ENCODE measurements at places on chromosomes 3 and 15.

GRCh38 chr3:146283781-146284445, 33.0 kb upstream of the PLSCR4 start:
- DNase-seq: no peak

- DNase-seq: no peak
Measured at GRCh38 chr15:48355377-48355776, 24.1 kb downstream of the DUT start.

DNA sequence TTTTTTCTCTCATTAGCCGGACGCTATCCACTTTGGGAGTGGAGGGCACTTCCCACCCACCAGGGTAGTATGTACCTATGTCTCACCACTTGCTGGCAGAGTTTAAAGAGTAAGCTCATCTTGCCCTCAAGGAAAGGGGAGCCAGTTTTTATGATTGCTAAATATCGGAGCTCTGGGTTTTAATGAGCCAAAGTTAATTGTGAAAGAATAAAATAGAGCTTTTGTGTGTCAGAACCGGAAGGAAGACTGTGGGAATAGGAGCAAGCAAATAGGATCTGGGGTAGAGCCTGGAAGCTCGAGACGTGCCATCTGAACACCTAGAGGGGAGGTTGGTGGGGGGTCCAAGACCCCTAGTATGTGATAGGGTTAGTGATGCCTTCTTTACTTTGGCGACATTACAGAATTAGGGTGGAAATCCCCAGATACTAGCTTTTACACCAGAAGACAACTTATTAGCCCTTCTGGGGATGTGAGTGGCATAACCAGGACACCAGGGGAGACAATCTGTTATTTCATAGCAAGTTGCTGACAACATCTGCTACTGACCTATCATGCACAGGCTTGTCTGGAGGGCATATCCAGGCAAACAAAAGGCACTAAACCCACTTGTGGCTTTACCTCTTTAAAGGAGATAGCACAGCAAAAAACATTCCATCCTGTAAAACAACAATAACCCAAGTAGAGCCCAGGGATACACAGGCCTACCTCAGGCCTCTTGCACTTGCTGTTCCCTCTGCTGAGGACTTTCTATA, 333.8 kb downstream of the ZNF621 start:
- no peak for DNase-seq

DNA sequence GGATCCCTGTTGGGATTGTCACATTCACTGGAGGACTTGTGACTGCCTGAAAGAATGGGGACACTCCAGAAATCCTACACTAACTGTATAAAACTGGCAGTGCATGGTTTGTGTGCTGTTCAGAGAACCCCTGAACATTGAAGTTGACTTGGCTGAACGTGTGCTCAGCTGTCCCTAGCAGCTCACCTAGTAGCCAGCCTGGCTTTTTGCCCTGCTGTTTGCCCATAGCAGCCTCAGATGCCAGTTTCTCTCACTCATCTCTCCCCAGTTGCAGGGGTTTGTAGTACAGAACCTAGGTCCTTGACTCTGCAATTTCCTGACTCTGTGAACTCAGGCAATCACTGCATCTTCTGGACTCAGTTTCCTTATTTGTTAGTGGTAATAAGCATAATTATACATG, 63.0 kb downstream of the KCNAB1 start:
- DNase-seq: no peak

DNA sequence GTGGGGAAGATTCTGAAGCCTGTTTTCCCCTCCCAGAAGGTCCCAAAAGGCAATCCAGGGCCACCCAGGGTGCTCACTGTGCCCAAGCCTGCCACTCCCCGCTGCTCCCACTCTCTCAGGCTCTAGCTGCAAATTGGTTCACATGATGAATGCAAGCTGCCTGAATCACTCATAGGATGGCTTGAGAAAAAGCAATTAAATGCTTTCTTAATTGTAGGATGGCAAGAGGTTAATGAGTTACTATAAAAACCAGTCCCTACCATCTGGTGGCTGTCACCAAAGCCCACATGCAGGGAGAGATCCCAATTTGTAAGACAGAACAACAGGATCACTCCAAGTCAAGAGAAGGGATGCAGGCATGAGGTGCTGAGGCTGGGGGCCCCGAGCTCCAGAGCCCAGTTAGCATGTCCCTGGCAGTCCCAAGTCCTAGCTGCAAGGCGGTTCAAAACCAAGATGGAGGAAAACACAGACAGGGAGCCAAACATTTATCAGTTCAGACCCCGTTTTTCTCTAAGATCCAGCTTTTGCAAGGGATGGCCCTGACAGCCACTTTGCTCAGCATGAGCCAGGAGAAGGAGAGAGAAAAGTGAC, 207.1 kb downstream of the UACA start:
- peak; percentile 30 for DNase-seq

DNA sequence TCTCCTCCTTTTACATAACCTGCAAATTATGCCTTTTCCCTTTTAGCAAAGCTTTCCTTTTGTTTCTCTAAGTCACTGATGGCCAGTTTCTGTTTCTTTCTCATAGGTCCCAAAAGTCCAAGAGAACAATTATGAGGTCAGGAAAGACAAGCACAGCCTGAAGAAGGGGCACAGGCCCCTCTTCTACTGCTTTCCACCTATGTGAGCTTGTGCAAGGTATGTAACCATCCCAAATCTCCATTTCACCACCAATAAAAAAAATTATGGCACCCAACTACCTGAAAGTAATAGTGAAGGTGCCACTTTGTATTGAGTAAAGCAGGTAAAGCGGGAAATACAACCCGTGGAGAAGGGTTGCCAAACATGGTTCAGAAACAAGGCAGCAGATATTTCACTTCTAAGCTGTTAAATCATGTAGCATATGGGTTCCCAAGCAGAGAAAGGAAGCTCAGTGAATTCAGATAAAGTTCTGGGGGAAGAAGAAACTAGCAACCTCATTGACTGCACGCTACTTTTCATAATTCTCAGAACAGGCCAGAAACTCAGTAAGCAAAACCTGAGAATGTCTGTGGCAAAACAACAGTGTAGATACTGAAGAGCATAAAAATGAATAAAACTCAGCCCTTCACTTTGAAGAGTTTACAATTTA, 4.2 kb downstream of the PLOD2 start:
- no peak for DNase-seq

DNA sequence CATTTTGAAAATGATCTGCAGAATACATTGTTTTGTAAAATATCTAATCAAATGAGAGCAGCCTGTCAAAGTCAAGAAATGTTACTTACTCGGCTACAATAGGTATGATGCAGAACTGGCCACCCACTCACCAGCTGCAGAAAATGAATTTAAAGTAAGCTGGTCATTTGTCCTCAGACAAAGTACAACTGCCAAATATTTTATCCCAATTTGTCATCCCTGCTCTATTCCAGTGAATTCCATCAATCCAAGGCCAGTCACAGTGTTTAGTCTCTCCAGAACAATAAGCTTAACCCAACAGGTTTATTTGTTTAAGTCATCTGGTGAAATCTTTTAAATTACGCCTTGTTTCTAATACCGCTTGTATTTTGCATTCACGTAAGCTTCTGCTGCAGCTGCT, 46.6 kb upstream of the TCF12 start:
- DNase-seq: no peak

DNA sequence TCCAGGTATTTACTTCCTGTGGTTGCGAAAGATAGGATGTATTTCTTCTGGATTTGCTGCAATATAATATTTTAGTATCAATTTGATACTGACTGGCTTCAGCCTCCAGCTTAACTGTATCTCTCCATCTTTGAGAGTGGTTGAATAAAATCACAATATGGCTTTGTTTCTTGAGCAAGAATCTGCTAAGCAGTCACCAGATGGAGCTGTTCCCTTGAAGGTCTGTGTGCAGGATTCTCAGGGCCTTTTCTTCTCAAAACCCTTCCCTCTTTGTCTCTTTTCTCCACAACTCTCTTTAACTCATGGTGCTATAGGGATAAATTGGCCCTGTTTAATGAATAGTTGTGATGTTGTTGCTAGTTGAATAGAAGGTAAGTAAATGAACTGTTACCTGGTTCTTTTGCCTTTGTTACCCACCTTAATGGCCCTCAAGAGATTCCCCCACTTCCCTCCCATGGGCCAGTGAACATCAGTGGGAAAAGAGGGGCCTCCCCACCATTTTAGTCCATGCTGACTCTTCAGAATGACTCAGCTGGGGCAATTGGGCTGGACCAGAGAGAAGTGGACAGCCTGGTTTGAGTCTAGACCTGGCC, 34.8 kb upstream of the RAB6B start:
- no peak for DNase-seq

DNA sequence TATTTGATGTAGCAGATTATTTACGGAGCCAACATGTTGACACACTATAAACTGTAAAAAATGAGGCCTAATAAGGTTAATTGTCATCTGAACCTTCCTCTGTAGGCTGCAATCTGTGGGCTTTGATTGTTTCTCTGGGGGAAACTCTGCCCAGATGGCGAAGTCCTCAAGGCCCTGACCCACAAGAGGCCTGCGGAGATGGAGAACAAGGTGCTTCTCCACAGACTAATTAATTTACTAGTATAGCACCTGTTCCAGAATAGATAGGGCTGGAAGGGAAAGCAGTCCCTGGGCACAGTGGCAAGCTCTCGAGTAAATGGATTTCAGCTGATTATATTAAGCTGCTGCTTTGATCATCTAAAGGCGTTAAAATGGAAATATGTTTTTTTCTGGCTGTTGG, 338.8 kb upstream of the DNAJC19 start:
- DNase-seq: no peak

DNA sequence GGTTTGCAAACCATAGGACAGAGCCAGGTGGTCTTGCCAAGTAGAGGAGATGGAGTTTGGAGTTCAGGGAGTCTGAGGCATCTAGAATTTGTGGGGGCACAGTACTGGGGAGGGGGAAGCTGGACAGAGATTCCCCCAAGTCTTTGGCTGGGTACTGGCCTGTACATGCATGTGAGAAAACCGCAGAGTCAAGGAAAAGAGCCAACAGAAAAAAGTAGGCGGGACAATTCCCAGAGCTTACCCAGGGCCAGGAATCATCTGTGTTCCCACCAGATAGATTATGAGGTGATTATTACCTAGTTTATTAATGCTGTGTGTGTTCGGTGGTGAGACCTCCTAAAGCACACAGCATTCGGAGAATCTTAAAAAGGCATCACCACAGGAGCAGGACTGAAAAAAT, 11.3 kb downstream of the LYSMD4 start:
- no peak for DNase-seq

DNA sequence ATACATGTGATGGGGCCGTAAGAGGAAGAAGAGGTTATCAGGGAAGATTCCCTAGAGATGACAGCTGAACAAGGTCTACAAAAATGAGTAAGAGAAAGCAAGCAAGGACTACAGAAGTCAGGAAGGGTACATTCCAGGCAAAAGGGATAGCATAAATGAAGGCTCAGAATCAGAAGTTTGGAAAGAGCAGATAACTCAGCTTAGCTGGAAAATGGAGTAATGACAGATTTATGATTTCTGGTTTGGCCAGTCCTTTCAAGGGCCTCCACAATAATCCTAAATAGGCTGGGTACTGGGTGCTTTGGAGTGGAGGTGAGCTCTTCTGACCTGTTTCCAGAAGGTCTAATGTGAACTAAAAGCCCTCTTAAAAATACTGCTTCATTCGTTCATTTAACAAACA, 110.7 kb downstream of the MYO5A start:
- no peak for DNase-seq

DNA sequence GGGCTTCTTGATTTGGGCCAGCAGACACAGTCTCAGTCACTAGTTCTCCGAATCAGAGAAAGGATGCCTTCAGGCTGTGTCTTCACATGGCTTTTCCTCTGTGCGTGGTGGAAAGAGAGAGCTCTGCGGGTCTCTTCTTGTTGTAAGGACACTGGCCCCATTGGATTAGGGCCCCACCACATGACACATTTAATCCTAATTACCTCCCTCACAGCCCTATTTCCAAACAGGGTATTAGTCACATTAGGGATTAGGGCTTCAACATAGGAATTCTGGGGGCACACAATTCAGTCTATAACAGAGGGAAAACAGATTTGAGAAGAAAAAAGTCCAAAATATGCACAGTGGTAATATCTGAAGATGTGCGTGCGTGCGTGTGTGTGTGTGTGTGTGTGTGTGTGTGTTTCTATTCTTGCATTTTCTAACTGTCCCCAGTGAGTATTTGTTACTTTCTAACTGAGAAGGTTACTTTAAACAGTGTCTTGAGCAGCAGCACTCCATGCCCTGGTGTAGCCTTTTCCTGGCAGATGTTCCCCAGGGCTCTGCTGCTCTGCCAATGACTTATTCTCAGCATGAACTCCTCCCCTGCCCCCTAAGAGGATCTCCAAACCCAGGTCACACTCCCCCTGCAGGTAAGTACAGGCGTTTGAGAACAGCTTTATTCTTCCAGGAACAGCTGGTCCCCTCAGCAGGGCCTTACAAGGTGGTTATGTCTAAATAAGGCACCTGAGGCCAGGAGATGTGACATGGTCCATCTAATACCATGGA, 72.9 kb downstream of the RPL39L start:
- DNase-seq: peak; percentile 47

GRCh38 chr3:195812366-195812765, 637 bp upstream of the MUC4 start:
- no peak for DNase-seq

DNA sequence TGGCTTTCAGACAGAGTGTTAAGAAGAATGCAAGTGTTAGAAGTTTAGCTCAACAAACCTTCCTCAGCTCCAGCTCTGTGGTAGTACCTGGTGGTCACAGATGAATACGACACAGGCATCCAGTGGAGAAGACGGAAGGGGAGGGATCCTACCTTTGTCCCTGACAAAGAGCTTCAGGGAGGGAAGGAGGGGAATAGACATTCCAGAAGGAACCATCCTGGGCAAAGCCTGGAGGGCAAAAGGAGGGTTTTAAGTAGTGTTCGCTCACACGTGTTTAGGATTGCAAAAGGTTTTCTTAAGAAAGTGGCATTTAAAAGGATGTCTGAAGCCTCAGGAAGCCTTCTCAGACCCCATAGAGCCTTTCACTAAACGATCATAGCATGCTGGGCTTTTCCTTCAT, 2.8 kb downstream of the CHCHD4 start:
- no peak for DNase-seq

DNA sequence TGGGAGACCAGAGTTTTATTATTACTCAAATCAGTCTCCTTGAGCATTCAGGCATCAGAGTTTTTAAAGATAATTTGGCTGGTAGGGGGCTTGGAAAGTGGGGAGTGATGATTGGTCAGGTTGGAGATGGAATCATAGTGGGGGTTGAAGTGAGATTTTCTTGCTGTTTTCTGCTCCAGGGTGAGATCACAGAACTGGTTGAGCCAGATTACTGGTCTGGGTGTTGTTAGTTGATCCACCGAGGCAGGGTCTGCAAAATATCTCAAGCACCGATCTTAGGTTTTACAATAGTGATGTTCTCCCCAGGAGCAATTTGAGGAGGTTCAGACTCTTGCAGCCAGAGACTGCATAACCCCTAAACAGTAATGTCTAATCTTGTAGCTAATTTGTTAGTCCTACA, 141.0 kb downstream of the OTOL1 start:
- no peak for DNase-seq

- DNase-seq: no peak
Measured at GRCh38 chr3:178671377-178671776, 135.1 kb downstream of the KCNMB2 start.

DNA sequence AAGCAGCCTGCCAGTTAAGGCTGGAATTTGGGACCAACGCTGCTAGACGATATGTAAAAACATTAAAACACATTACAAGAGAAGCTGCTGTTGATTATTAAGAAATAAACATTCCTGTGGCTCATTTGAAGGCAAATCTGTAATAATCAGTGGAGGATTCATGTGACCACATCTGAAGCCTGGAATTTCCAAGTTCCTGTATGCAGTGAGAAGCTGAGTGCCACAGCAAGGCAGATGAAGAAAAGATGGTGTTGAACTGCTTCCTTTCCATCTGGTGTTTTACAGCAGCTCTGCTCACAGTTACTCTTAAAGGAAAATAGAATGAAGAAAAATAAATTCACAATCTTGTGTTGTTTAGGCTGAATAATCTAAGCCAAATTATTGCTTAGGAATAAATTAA, 139.3 kb upstream of the ROBO2 start:
- DNase-seq: no peak

GRCh38 chr3:115814778-115815380, 191.6 kb downstream of the GAP43 start:
- DNase-seq: peak; percentile 79
